Smooth muscle cell of the coronary artery (primary cell): ENCODE measurements at places on chromosomes 7 and 10. TPM values are rescaled to one million over a fixed set of nuclear protein-coding genes. Genes with fewer than 3 reads are reported as not detected.

Gene VTI1A
- total RNA-seq, result 12.2 and 19.9 TPM in 2 replicates

Gene CALML3
- not detected in 2 replicates for total RNA-seq

Gene ASAH2B
- total RNA-seq, result 1.2 and 4.0 TPM in 2 replicates

Gene CALU
- 1,069 and 1,133 TPM in 2 replicates for total RNA-seq

Gene EFCAB10
- not detected in 2 replicates for total RNA-seq

Gene PSD
- 0.45 and 4.8 TPM in 2 replicates for total RNA-seq

Gene DNAJB9
- 47.5 and 69.2 TPM in 2 replicates for total RNA-seq

Gene CHN2
- total RNA-seq, result 1.2 and 2.2 TPM in 2 replicates

Gene FAM237B
- not detected in 2 replicates for total RNA-seq

Gene NXPH1
- not detected in 2 replicates for total RNA-seq

Gene ASIC3
- 0.23 TPM in 1 of 2 replicates, not detected in the other for total RNA-seq

Gene TECPR1
- 11.9 and 21.8 TPM in 2 replicates for total RNA-seq

Gene BMI1
- total RNA-seq, result 42.9 and 99.8 TPM in 2 replicates

Gene CUZD1
- 0.30 and 0.47 TPM in 2 replicates for total RNA-seq

Gene RBP4
- 0.15 and 0.23 TPM in 2 replicates for total RNA-seq

Gene WASL
- 4.1 and 6.5 TPM in 2 replicates for total RNA-seq

Gene OPN1SW
- total RNA-seq, result not detected in 2 replicates

Gene TRAPPC14
- total RNA-seq, result 3.0 and 4.4 TPM in 2 replicates

Gene ZNF425
- 3.6 and 4.2 TPM in 2 replicates for total RNA-seq

Gene GHRHR
- total RNA-seq, result not detected in 2 replicates
